HS-5 (cell line): ENCODE measurements at places on chromosomes 5 and 9.
A peak's percentile ranks its signal among the peaks of the same experiment; 100 is the strongest.

DNA sequence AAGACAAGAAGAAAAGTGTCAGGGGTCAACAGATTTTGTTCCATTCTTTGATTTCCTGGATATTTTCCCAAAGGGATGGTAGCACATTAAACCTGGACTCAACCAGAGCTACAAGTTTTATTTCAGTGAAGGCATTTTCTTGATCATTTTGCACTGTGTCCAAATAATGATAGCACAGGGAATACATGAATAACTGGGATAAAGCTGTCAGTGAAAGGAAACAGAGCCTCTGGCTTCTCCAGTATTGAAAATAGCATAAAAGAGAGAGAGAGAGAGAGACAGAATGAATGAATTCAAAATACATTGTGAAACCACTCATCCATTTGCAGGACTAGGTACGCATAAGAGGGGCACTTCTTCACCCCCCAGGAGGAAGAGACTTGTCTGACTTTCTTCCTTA, 43.0 kb downstream of the SEMA5A start:
- DNase-seq: no peak

DNA sequence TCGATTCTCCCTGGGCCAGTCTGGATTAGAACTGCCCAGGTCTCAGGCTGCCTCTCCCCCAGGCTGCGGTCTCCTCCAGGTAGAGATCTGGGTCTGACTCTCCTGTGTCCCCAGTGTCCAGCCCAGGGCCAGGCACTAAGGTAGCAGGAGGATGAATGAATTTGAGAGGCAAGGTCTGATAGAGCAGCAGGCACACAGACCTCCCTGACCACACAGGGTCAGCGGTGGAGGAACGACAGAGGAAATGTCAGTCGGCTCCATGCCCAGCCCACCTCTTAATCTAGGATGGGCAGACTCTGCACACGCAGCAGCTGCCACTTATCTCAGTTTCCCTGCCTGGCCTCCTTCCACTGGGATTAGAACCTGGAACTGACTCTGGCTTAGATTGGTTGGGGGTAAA, 272.7 kb upstream of the MVB12B start:
- no peak for DNase-seq

DNA sequence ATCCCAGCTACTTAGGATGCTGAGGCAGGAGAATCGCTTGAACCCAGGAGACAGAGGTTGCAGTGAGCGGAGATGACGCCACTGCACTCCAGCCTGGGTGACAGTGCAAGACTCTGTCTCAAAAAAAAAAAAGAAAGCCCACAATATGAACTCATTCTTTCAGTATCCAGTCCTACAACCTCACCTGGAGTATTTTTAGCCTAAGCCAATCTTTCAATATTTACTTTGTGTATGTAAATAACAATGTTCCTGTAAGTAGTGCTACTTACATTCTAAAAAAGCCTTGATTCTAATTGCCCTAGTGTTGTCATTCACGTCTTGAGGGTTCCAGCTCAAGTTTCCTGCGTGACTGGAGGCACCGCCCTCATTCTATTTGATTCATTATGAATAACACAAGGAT, 62.0 kb downstream of the BHMT start:
- no peak for DNase-seq

GRCh38 chr9:1619915-1620710, 395.0 kb upstream of the SMARCA2 start:
- DNase-seq: peak; percentile 15

GRCh38 chr5:121399879-121400278, 451.8 kb upstream of the FTMT start:
- DNase-seq: no peak

DNA sequence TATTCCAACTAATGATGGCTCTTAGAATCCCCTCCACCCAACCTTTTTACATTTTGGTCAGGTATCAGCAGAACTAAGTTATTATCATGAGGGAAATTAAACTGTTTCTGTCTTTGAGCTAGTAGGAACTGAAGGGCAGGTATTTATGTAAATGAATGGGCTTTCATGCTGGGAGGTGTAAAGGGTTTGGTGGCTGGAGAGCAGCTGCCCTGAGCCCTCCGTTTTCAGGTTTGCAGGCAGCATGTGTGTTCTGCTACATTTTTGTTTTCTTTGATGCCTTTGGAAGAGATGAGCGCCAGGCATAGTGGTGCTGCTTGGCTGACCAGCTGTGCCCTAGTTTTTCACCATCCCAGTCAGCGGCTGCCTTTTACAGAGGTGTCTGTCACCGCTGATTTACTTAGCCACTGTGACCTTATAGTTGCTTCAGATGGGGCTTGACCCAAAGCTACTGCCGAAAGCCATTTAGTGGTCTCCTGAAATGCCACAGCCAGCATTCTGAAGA, 231.9 kb downstream of the MAST4 start:
- DNase-seq: no peak

DNA sequence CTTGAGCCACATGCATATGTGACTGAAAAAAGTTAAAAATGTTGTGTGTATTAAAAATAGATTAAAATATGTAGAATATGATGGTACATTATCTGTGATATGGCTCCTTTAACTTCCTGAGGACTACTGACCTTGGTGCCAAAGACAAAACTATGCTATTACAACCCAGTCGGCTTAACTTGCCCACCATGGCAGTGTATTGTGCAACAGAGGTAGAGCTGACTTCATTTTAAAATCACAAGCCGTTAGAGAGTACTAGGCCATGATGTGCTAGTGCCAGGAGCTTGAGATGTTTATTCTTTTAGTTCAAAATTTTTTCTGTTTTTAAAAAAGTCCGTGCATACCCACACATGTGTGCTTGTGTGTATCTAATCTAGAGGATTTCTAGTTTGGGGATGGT, 46.3 kb downstream of the NAA35 start:
- no peak for DNase-seq

DNA sequence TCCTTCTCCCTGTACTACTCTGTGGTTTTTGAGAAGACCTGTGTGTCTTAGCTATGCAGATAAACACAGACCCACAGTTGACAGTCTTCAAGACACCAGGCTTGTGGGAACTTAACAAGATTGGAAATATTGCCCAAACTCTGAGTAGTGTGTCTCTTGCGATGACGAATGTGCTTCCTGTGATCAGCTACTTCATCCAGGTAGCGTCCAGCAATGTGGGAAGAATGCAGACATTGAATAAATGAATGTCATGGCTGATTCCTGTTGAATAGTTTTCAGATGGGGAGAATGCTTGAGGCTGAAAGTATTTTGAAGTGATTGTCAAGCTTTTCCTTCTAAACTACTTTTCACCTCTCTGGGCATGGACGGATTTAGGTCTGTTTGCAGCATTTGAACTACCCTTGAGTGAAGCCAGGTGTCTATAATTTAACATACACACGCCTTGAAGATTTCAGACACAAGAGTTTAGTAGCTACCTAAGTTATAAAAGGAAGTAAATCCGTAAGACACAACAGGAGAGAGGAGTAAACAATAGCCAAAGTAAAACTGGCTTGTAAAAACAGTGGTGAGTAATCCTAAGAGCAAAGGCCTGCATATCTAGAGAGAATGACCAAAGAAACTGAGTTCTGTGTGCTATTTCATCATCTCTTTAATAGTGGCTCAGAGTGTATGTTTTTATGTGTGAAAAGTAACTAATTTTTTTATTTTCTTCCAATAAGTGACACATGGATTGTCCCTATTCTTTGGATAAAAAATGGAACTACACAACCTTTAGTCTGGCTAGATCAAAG, 30.0 kb upstream of the ARL14EPL start:
- DNase-seq: no peak

DNA sequence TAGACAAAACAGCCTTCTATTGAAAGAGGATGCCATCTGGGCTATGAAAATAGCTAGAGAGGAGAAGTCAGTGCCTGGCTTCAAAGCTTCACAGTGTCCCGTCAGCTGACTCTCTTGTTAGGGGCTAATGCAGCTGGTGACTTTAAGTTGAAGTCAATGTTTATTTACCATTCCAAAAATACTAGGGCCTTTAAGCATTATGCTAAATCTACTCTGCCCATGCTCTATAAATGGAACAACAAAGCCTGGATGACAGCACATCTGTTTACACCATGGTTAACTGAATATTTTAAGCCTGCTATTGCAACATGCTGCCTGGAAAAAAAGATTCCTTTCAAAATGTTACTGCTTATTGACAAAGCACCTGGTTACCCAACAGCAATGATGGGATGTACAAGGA, 309.1 kb downstream of the NTRK2 start:
- DNase-seq: no peak

GRCh38 chr9:26331223-26331622, 561.4 kb downstream of the CAAP1 start:
- no peak for DNase-seq

- DNase-seq: no peak
Observed at GRCh38 chr9:112750764-112751055, 150 bp downstream of the SNX30 start.

GRCh38 chr5:54628050-54628449, 110.5 kb downstream of the SNX18 start:
- no peak for DNase-seq

DNA sequence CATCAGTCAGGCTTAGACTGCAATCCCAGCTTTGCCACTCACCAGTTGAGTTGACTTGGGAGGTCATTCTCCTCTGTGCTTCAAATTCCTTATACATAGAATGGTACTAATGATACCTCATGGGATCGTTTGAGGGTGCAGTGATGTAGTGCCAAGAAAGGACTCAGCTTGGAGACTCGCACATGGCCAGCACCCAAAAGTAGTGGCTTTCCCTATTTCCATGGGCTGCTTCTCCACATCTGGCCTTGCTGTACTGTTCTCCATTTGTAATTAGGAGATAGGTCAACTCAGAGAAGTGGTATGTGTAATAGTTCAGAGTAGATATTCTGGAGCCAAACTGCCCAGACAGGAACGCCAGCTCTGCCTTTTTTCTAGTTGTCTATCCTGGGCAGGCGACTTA, 5.5 kb downstream of the CCL19 start:
- DNase-seq: no peak

DNA sequence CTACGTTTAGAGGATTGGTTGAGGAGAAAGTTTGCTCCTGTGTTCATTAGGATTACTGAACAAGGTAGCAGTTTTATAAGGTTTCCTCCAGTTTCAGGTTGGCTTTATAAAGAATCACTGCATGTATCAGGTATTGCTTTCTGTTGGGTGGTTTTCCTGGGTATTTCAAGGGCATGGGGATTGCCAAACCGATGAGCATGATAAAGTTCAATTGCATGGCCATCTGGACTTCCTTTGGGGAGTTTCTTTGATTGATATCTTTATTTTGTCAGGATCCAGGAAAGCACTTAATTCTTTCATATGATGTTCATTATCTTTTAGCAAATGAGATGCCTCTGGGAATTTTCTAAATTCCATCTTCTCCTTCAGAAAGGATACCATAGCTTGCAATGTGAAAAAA, 10.3 kb upstream of the GABBR2 start:
- DNase-seq: no peak

DNA sequence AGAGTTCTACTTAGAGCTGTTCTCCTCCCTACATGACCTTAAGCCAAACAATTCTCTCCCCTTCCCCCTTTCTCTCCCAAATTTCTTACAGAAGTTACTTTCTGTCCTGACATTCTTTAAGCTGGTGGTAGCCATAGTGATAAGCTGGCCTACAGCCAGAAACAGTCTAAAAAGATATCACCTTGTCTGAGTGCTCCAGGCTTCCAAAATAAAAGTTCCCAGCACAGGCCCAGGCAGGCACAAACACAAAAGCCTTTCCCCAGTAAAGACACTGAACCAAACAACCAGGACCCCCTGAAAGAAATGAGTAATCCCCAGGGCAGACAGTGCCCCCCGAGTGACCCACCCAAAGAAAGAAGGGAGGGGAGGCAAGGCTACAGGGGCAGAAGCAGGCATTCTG, 19.2 kb downstream of the SIL1 start:
- DNase-seq: no peak

DNA sequence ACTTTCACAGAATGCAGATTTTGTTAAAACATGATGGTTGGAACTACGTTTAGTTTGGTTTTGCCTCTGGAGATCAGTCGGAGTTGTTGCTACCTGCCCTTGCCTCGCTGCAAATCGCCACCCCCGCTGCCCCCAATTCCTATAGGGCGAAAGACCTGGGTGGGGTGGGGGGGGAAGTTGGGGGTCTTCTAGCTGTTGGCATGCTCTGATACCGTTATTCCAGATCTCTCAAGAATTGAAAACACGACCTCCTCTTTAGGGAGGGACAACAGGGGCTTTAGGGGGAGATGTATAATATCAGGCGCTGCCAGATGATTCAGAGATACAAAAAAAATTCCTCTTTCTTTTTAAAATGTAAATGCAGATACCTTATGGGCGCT, 36.4 kb upstream of the NFIB start:
- no peak for DNase-seq

DNA sequence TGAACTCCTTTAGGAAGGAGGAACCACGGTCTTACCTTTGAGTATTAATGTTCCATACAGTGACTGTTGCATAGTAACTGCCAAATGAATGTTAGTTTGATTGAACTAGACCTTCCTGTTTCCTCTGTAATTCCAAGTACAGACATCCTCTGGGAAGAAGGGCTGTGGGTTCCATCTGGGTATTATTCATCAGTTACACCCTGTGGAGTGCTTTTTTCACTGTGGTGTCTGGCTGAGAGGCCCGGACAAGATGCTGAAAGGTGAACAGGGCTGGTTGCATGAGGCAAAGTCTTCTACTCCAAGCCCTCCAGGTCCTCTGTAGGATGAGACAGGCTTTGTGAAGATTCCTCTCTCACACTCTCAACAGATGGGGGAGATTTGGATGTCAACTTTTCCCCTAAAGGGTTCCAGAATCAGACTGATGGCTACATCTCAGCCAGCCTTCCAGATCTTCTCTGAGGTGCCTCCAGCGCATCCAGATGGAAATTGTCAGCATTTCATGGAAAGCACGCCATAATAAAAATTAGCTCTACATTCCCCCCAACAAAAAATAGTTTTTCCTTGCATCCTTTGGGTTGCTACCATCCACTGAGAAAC, 230.9 kb downstream of the GAS1 start:
- DNase-seq: no peak

GRCh38 chr9:88809355-88810161, 181.7 kb upstream of the S1PR3 start:
- no peak for DNase-seq

- DNase-seq: no peak
Observed at GRCh38 chr5:178418471-178419010, 171.7 kb downstream of the COL23A1 start.

DNA sequence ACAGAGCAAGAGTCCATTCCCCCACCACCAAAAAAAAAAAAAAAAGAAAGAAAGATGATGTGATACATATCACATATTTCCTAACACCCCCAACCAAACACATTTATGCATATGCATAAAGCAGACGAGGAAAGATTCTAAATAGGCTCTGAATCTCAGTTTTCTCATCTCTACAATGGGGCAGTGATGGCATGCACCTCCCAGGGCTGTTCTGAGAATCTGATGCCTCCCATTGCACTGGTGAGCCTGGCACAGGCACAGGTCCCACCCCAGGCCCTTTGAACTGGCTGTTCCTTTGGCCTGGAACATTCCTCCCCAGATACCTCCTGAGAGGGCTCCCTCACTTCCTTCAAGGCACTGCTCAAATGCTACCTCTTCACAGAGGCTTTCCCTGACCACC, 116.5 kb downstream of the C9orf50 start:
- DNase-seq: no peak

- DNase-seq: no peak
Observed at GRCh38 chr9:134182554-134183085, 18.3 kb upstream of the RNU6ATAC start.
